Esophagus squamous epithelium (tissue), 5 donors: ENCODE measurements at places on chromosomes 3 and 15.
A peak's percentile ranks its signal among the peaks of the same experiment; 100 is the strongest.

DNA sequence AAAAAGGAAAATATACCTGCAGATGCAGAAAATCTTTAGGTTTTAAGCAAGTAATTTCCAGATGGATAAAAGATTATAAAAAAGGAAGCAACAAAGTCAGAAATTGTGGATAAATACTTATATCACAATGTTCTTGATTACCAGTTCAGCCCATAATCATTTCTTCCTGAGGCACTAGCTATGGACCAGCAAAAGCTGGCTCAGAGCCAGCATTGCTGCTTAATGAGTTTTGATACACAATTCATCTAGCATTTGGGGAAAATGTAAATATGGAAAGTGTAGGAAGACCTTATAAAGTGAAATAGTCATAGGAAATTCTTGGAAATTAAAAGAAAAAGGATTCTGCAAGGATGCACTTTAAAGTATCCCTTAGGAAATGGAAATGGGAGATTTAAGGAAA, 168.3 kb upstream of the GBE1 start:
- DNase-seq, result no peak

DNA sequence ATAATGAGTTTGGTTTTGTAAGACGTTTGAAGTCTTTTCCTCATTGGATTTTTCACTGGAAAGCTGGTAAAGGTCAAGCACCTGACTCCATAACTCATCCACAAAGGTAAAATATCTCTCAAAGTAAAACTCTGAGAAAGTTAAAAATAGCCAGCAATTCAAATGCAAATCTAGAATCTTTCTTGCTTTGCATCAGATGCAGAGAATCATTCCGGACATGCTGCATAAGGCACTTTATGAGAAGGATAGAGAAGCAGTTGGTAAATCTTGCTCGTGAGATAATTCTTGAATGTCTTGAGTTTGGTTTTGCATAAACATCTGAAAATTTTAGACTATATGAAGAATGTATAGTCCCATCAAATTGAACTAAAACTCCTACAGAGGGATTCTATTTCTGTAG, 9.1 kb downstream of the KCNMB2 start:
- DNase-seq, result no peak

DNA sequence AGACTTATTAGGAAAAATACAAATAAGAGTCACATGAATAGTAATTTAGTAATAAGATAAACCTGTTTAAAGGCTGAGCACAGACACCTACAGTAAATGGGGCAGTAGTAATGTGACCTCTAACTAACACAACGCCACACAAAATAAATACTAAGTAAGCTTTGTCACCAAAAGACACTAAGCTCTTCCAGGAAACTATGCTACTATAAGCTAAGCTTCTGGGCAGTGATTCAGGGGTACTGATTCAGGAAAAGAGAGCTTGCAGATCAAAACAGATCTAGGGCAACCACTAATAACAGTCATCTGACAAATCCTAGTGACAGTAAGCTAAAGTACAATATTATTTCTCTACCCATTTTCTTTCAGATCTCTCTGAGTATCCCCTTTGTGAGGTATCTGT, 68.8 kb downstream of the PLOD2 start:
- DNase-seq, result no peak

DNA sequence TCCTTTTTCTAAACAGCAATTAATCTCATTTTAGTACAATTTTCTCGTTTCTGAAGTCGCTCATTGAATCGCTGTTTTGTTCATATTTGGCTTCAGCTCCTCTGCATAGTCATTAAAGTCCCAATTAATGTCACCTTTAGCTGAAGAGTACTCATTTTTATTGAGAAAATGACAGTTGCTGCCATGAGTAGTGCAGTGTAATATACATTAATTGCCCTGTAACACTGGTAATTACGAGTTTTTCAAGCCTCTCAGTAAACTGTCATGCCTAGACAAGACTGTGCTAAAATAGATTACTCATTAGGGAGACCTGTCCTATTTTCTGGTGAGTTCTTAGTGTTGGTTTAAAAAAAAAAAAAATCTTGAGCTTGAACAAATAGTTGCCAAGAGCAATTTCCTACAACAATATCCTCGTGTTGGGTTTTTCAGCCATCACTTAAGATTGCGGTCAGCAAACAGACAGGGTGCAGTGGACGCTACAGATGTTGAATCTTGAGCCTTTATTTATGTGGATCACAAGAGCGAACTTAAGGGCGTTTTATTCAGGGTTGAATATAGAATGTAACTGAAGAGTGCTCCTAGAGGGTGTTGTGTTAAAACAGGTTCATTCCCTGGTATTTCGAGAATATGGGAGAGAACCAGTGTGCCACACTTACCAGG, 176.0 kb downstream of the CDIN1 start:
- no peak for DNase-seq

- no peak for DNase-seq
Observed at GRCh38 chr15:25933456-25934158, 70.5 kb upstream of the ATP10A start.

GRCh38 chr3:112642912-112643506, 2.1 kb upstream of the CCDC80 start:
- peak; percentile 30 for DNase-seq

GRCh38 chr3:65919826-65920225, 118.9 kb downstream of the MAGI1 start:
- no peak for DNase-seq

DNA sequence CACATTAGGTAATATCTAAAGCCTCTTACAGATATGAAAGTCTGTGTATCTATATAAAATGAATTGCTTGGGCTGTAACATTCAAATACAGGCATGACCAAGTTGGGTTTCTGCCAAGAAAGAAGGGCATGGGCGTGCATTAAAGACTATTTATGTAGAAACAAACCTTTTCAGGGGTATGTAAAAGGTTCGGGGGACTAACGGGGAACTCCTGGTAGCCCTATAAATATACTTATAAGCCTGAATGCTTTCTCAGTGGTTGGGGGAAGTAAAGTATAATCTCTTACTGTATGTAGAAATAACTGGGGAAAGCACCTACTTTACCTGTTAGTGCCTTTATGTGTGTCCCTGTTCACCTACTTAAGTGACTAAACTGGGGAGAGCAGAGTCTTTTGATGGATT, 154.5 kb upstream of the TBL1XR1 start:
- no peak for DNase-seq

DNA sequence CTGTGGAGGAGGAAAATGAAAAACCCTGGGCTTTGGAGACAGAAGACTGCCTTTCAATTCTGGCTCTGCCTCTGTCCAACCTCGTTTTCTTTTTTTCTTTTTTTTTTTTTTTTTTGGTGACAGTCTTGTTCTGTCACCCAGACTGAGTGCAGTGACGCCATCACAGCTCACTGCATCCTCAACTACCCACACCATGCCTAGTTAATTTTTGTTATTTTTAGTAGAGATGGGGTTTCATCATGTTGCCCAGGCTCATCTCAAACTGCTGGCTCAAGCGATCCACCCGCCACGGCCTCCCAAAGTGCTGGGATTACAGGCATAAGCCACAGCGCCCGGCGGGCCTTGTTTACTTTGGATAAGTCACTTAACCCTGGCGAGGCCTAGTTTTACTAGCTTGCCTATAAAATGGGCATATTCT, 66.3 kb upstream of the SLC25A26 start:
- no peak for DNase-seq

- no peak for DNase-seq
Observed at GRCh38 chr15:59611276-59612260, at the start of gene GCNT3. GCNT3 (plus strand) TSS chr15:59611783; CDS start chr15:59618239, 6,456 bp downstream.

- no peak for DNase-seq
Observed at GRCh38 chr3:114557791-114558190, 264.0 kb downstream of the TIGIT start.

GRCh38 chr3:149553781-149554451, 79.4 kb downstream of the TM4SF4 start:
- DNase-seq, result no peak

DNA sequence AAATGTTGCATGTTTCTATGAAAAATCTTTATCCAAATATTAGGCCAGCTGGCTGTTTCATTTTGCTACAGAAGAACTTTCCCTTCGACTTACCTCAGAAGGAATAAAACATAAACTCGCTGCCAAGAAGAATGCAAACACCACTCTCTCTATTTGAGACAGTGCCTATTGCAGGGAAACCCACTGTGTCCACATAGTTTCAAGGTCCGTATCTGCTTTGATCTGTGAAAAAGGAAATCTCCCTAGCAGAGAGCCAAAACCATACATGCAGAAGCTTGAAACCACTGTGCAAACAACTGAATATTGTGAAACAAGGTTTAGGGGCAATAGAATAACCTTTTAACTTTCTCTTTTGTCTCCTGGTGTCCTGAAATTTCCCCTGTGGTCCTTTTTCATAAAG, 35.0 kb upstream of the CAPN7 start:
- no peak for DNase-seq

DNA sequence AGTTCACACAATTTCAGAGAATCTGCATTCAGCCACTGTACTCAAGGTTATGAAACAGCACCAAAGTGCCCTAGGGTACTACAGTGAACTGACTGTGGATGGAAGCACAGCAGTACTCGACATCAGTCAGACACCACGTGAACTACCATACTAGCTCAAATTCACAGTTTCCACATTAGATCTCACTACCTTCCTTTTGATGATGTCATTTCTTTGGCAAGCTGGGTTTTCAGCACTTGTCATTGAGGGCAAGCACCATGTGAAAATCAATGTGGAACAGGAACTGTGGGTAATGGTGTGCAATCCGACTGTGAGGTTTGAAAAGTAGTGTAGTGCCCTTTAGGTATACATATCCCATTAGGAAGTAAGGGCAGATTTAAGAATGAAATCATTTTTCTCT, 110.5 kb upstream of the BFSP2 start:
- no peak for DNase-seq

DNA sequence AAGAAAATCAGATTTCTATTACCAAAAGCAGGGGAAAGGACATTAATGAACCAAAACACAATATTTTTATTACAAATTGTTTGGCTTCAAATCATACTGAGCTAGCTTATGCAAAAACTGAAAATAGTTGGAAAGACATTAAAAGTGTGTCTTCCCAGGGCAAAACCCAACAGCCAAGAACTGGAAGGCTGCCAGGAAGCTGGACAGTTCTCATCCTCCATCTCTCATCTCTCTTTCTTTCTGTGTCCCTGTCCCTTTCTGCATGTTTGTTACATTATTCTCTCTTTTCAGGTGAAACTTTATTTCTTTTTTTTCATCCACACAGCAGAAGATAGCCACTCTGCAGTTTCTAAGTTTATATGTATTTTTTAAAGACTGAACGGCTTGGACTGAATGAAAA, 41.1 kb upstream of the SNTN start:
- DNase-seq, result no peak

DNA sequence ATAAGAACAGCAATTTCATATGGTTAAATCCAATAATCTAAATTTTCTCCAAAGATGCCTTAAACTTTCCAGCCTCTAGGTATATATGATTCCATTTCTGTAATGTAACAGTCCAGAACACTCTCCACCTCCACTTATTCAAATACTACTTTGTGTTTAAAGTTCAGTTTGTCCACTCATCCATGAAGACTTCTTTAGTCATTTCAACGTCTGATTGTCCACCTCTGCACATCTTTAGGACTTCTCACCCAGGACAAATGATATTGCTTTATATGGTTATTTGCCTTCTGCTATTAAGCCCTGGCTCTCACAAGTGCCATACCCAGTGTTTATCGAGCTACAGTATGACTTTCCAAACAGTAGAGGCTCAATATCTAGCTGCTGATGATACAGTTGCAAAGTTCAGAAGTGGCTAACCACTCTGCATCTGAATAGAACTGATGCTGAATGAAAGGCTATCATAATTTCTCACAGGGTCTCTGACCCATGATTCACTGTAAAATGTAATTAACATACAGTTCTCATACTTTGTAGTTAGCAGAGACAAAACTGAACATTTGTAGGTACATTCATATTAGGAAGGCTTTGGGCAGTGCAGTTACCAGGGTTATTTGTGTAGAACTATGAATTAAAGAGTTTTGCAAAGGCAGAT, 93.7 kb upstream of the MBNL1 start:
- DNase-seq, result no peak

- DNase-seq, result no peak
Observed at GRCh38 chr3:3636815-3637214, 162.4 kb upstream of the LRRN1 start.

GRCh38 chr3:10471054-10471688, 34.2 kb downstream of the ATP2B2 start:
- DNase-seq, result no peak

DNA sequence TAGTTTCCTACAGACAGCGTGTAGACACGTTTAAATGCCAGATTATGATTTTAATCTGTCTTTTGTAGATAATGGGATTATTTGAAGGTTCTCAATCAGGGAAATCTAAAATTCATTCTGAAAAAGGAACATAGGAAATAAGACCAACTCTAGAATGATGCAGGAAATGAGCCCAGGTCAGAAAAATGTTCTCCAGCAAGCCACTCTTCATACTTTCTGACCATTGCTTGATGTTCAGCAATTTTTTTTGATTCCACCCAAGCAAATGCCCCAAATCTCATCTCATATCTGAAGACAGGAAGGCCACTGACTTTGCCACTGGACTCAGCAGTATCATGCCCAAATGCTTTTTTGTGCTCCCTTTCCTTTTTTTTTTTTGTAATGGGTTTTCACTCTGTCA, 373.4 kb downstream of the LPP start:
- DNase-seq, result no peak

GRCh38 chr15:40471105-40471807, 472 bp downstream of the CHST14 start:
- DNase-seq, result no peak

- no peak for DNase-seq
Observed at GRCh38 chr3:58098531-58098930, 90.3 kb downstream of the FLNB start.

- DNase-seq, result no peak
Observed at GRCh38 chr3:117903226-117903625, 1131.4 kb downstream of the IGSF11 start.

- DNase-seq, result no peak
Observed at GRCh38 chr3:1214933-1215332, 122.1 kb downstream of the CNTN6 start.

DNA sequence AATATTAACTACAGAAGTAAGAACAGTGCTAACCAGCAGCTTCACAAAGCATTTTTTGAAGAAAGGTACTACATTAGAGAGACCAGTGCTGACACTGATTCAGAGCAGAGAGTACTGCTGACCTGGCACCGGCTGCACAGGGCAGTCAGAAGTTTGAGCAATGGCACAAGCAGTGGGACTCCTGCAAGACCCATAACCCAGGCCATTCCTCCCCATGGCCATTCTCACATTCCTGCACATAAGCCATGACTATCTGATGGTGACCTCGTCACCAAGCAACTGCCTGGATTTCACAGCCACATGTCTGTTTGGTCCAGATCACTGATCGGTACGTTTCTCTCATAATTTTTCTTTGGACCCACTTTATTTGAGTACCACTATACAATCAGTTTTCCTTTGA, 88.7 kb downstream of the GPR156 start:
- no peak for DNase-seq

- DNase-seq, result no peak
Observed at GRCh38 chr3:39166932-39167532, 13.6 kb upstream of the CSRNP1 start.

DNA sequence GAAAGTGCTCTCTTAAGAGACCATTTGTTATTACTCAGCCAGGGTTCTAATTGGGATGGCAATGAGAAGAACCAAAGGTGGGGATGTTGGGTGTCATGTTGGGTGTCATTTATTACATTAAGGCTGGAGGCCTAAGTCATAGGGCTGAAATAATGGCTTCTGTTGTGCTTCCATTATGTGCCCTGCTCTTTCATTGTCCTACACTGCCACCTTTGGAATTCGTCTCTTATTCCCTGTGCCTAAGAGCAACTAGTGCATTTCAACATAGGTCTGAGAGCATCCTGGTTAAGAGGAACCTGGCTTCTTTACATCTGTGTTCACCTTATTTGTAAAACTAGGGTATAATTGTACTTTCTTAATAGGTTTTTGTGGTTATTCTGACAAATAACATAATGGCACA, 32.2 kb downstream of the RIOX2 start:
- DNase-seq, result no peak
